ENCODE measurements at places on chromosomes 7 and 10.

DNA sequence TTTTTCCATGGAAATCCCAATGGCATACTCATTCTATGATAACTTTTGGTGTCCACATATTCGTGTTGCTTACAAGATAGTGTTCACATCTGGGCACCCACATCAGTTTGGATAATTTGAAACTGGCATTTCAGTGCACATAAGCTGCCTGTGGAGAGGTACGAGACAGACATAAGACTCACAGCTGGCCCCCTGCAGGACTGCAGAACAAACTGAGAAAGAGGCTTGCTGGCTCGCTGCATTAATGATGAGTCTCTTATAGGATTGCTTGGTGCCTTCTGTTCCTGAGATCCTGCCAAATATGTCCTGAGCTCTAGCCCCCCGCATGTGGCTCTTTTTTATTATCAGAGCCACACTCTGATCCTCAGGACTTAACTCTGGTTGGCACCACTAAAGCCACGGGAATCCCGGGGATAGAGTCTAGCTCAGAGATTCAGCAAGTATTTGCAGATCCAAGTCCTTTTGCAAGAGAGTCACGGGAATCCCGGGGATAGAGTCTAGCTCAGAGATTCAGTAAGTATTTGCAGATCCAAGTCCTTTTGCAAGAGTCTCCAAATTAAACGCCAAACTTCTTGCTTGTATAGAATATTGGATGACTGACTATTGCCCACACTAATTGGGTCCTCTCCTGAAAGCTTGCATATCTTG is 34.0 kb upstream of the JCAD start:
- DNase-seq, result no peak

- no peak for DNase-seq
These were observed 3.0 kb downstream of the SLC12A9 start for GRCh38 chr7:100855515-100855914.

GRCh38 chr7:75762350-75762917 is 9.6 kb downstream of the CCL26 start:
- DNase-seq, result peak; percentile 61

DNA sequence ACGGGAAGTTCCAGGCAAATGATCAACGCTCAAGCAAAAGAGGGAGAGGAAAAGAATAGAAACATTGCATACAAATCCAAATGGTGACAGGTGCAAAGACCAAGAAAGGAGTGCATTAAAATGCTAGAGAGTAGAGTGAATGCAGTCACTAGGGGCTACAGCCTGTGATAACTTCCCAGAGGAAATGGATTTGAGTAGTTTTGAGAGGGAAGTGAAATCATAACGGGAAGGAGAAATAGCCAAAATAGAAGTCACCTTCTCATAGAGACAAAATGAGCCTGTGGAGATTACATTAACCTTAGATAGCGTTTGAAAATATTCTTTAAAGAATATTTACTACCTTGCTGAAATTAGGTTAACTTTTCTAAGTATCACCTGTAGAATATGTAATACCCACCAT is 26.5 kb downstream of the NUP42 start:
- DNase-seq, result no peak

DNA sequence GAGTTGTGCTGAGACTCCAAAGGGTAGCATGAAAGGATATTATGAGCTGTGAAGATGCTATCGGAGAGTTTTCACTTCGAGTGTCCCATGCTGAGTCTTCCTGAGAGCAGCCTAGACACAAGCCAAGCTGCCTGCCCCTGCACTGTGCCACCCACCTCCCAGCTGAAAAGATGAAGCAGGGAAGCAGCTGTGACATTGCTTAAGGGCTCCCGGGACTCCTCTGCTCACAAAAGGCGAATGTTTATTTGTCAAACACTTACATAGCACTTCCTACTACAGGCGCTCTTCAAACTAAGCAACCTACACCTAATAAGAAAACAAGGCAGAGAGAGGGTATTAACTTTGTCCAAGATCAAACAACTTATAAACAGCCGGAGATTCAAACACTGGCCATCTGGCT is 95.6 kb downstream of the OSBPL3 start:
- no peak for DNase-seq

GRCh38 chr10:81915504-81915897 is 40.5 kb downstream of the NRG3 start:
- DNase-seq, result no peak

DNA sequence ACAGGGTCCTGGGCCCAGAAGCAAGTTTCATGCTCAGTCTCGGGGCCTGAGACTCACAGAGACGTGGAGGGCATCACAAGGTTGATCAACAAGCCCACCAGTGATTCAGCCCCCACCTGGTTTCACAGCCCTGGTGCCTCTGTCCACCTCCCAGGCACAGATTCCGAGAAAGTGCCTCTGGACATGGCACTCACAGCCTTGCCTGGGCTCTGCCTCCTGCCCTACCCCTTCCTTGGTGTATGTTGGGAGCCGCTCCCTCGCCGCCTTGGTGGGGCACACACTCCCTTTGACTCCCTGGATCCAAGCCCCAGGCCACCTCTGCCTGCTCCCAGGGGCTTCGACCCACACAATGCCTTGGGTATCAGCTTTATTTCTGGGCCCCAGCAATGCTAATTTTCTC is 200.8 kb upstream of the PPP2R2D start:
- no peak for DNase-seq

- no peak for DNase-seq
These were observed 78.5 kb downstream of the CREB5 start for GRCh38 chr7:28490831-28491230.

- no peak for DNase-seq
These were observed 369.7 kb downstream of the LRMDA start for GRCh38 chr10:75801121-75801520.

DNA sequence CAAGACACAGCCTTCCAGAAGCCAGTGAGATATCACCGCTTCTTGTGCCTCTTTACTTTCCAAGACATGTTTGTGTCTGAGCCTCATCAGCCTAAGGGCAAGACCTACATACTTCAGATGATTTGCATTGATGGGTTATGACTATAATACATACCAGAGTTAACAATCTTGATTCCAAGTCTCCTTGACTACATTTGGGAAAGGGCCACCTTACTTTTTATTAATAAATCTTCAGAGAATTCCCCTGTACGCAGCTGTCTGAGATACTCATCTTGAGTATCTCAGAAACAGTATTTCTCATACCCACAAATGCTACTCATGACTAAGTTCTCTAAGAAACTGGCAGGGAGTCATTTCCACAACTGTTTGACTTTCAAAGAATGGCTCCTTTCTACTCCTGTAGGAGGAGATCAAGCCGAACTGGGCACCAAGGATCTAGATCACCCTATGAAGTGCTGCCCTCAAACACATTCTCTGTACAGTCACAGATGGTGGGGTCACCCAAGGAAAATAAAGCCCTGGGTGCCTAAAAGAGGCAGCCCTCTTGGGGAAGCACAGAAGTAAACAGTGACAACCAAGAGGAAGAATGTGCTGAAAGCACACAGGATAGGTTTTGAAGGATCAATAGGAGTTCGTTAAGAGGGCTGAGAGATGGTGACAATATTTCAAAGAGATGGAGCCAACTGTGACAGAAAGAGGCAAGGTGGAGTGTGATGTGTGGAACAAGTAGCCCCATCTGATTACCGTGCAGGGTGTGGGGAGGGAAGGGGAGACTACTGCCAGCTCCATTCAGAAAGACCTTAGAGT is 138.9 kb downstream of the JAZF1 start:
- DNase-seq, result no peak
